ENCODE measurements at places on chromosomes 7 and 10.

DNA sequence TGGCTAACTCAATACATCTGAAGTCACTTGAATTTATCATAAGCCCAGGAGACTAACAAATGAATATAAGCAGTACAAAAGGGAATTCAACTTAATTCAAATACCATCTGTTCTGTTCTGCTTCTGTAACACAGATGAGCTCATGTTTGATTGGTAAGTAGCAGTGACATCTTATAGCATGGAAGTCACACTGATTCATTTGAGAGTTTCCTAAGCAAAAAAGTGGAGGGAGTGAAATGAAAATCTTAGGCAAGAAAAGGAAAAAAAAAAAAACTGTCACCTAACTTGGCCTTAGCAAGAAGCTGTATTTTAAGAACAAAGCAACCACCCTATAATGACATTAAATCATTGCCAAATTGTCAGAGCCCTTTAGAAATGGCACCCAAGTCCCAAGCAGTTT lies 49.5 kb downstream of the SMURF1 start:
- no peak for DNase-seq

GRCh38 chr7:109094-109493 lies 83.3 kb upstream of the FAM20C start:
- DNase-seq, result no peak

DNA sequence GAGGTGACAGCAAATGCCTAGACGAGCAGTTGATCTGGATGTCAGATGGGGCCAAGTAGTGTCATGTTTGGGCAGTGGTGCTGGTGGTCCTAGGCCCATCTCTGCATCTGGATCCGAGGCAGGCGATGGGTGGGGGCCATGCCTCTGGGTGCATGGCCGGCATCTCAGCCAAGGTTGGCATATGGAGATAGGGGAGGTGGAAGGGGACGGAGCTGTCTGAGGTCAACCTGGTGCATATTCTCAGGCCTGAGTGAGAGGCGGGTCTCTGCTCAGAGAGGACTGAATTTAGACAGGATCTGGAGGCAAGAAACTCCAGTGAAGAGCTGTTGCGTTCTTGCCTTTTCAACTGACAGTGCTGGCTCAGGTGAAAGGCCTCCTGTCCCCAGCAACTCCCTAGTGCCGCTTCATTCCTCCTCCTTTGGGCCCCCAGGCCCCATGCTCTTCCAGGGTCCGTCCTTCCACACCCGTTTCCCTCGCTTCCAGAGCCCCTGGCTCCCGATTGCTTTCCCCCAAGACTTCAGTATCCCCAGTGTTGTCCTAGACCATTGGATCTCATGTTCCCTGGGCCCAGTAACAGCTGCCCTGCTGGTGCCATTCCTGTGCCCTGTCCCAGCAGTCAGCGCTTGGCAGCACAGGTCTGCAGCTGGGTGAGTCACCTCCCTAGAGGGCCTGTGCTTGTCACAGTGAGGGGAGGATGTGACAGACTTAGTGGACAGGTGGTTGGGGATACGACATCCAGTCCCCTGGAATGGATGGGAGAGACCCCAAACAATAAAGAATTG lies 32.6 kb downstream of the GBX1 start:
- DNase-seq, result no peak

DNA sequence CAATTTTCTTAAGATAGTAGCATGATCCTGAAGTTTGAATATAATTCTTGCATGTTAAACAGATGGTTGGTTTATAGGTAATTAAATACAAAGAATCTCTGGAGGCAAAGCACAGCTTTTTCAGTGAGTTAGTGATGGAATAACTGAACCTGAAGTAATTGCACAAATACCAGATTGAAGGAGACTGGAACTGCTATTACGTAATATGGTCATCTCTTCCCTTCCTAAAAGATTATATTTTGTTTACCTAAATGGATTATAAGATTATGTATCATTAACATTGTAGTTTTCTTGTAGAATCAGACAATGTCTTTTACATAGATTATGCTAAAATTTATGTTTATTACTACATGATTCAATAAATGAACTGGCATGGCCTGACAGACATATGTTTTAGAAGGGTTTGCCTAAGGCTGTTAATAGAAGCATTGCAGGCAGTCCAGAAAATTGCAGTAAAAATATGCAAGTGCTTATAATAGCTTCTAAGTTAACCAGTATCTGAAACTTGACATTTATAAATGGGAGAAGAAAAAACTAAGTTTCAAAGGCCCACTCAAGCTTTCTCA lies 35.8 kb upstream of the GPR37 start:
- no peak for DNase-seq

DNA sequence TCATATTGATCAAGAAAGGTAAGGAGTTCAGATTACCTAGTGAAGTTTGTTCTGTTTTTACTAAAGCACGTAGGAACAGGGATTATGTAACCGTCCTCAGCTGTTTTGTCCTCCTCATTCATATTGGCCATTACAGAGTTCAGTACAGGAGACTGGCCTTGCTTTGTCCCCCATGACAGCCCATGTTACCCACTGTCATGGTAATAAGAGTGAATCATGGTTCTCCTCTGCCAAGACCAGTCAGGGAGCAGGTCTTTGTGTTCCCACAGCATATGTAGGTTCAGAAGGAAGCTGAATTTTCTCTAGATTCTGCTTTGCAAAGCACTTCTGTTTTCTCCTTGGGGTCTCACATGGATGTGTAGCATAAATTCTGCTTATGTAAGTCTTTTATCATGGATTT lies 106.2 kb upstream of the GPR141 start:
- no peak for DNase-seq

DNA sequence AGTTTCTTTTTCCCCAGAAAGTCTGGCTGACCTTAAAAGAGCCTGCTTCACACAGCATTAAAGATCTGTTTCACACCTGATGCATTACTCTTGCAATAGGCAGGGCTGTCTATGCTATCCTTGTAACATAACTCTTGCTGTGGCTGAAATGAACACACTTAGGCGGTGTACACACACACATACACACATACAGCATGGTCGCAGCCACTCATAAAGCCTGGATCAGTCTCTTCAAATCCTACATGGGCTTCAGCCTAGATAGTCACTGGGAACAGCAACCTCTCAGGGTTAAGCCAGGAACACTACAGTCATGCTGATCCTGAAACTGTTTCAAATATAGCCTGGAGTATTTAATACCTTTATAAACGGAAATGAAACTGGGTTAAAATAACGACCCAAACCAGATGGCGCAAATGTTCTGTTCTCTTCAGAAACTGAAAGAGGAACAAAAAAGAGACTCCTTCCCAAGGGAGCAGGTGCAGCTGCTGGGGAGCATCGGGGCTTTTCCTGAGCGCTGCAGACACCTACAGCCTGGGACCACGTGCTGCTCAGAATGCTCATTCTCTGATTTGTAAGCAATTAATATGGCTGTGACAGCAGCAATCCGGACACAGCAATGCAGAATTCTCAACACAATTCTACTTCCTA lies 61.0 kb upstream of the SFMBT2 start:
- peak; percentile 26 for DNase-seq

DNA sequence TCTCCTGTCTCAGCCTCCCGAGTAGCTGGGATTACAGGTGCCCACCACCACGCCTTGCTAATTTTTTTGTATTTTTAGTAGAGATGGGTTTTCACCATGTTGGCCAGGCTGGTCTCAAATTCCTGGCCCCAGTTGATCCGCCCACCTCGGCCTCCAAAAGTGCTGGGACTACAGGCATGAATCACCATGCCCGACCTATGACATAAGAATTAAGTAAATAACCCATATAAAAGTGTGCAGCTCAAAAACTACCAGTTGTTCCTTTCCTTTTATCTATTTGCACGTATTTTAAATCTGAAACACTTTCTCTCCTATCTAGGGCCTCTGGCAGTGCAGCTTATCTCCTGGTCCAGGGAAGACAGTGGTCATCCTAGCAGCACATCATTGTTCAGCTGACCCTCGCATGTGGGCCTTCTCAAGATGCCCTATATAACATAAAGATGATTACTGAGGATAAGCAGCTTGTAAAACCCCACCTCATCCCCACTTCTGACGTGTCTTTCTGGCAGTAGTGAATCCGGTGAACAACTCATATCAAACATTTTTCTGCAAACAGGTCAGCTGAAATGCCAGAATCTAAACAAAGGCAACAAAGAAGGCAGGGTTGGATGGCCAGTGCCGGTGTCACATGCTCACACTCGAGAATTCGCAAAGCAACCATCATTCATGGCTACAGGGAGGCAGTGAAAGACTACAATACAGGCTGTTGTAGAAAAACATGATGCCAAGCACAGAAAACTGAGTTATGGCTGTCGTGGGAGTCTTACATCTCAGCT lies 36.0 kb upstream of the KCNIP2 start:
- DNase-seq, result no peak

- DNase-seq, result no peak
These were observed 100.8 kb downstream of the ARHGAP21 start for GRCh38 chr10:24622781-24623301.

DNA sequence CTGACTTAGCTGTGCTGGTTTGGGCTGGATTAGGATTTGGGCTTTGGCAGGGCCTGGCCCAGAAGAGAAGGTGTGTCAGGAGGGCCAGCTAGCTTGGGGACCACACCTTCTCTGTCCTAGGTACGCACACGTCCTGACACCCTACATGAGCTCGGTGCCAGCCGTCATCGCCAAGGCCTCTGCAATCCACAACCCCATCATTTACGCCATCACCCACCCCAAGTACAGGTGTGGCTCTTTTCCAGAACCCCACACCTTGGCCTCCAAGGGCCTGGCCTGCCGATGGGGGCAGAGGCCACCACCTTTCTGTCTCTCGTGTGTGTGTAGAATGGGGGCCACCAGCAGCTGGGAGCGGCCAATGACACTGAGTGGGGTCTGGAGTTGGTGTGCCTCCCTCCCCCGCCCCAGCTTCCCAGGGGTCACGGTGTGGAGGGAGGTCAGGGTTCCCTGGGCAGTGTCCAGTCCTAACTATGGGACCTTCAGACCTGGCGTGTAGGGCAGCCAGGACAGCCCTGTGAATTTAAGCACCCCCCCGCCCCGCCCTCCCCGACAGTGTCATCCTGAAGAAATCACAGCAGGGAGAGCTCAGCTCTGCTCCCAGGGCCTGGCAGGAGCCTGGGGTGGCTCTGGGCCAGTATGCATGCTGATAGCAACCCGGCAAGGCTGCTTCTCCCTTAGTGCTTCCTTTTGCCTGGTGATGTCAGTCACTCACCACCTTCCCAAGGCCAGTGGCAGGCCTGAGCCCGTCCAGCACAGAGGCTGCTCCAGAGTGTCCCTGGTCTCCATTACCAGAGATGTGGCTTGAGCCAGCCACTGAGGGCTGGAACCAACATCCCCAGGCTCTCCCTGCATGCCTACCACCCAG lies 6.9 kb upstream of the LDB3 start:
- DNase-seq, result peak; percentile 22

GRCh38 chr10:109275960-109276359 lies 647.4 kb downstream of the XPNPEP1 start:
- no peak for DNase-seq

- no peak for DNase-seq
These were observed 1.2 kb downstream of the ZNF33B start for GRCh38 chr10:42637142-42637541.

DNA sequence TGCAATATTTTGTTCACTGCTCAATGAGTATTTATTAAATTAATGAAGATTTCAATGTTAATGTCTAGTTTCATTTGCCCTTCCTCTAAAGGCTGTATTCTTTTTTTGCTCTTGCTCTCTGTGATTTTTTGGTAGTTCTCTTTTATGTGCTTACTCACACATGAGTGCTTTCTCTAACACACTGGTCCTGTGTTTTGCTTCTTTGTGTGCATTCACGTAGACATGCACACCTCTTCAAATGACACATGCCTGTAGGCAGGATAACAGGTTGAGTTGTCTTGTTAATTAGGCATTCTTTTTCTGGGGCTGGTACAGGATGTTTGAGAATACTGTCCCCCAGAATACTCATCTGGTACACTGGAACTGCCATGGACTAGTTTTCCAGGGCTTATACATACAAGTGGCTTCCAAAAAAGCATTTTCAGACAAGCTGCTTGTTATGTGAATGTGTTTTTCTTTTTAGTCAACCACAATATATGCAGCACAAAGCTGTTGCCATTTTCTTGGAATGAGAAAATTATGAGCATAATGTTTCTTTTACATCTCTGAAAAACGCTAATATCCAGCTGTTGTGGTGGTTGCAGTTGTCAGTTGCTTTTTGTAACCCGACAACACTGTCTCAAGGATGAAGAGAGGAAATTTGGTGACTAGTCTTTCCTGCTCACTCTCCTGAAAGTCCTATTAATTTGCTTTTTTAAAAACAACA lies 416.4 kb downstream of the AUTS2 start:
- no peak for DNase-seq

GRCh38 chr10:78700413-78700812 lies 368.4 kb upstream of the ZMIZ1 start:
- no peak for DNase-seq

DNA sequence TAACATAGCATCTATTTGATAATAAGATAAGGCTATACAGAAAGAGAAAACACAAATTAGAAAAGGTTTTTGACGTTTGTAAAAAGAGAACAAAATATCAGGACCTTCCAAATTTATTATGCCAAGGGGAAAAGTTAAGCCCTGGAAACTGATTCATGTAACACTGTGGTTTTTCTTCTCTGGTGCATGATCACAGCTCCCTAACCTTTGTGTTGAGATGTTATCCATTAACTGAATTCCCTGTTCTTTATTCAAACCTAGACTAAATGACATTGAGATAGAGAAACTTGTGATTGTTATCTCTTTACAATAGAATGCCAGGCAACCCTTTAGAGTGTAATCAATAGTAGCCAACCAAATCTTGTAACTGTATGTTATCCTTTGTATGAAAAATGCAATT lies 141.5 kb upstream of the NRG3 start:
- DNase-seq, result no peak

DNA sequence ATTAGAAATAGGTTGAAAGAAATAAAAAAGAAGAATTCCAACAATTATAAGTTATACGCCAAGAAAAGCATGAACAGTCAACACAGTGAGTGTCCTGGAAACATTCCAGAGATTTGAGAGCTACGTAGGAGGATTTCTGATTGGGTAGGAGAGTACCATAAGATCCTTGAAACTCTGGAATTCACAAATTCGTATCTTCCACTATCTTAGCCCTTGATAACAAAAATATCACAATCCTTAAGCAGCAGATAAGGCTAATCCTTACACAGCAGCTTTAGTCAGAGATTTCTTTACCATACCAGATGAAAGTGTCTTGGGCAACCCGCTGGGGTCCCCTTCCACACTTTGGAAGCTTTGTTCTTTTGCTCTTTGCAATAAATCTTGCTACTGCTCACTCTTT lies 8.2 kb downstream of the TPK1 start:
- no peak for DNase-seq

GRCh38 chr7:26854876-26855855 lies 9.2 kb downstream of the SKAP2 start:
- DNase-seq, result no peak

DNA sequence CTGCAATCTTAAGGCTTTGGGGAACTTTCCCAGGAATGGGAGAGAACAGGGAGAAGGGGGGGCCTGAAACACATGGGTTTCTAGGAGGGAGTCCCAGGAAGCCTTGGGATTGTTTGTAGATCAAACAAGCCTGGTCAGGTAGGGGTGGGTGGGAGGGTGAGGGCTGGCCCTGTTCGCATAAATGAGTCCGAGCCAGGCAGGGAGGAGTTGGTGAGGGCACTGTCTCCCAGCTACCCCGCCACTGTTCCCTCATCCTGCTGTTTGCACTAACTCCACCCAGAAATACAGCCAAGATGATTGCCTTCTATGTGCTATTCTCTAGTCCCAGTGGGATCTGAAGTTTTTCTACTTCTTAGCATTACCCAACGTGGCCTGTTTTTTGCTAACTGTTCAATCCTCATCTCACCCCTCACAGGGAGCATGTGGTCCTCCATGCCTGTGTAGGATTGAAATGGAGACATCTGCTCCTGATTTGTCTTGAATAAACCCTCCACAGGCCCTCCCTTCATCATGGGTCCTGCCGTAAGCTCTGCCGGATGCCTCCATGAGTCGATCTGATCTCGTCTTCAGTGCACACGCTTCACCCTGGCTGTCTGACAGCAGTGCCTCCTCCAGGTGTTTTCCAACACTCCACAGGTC lies 257.0 kb downstream of the COBL start:
- no peak for DNase-seq

Data from glutamatergic neuron (in vitro differentiated cells).